NT2/D1 (cell line): ENCODE measurements at places on chromosomes 7 and 10.

DNA sequence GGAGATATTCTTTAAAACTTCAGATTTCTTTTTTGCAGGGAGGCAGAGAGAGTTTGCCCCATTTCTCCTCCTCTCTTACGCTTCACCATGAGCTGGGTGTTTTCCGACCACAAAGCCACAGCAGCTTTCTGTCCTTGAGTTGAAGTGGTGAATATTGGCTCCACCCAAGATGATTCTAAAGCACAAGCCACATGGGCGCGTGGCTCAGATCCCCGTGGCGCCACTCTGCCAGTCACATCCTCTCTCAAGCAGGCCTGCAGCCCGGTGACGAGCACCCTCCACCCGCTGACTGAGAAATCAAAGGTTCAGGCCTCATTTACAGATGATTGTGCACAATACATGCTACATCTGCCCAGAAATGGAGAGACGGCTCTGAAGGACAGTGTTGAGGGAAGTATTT is 27.6 kb upstream of the RNF32 start:
- DNase-seq: no peak

GRCh38 chr10:61985715-61986114 is 84.2 kb downstream of the ARID5B start:
- no peak for DNase-seq

- DNase-seq: no peak
Observed at GRCh38 chr10:108616559-108617285, 1306.6 kb downstream of the XPNPEP1 start.

- no peak for DNase-seq
Observed at GRCh38 chr10:71035511-71036296, 147.3 kb upstream of the PCBD1 start.

DNA sequence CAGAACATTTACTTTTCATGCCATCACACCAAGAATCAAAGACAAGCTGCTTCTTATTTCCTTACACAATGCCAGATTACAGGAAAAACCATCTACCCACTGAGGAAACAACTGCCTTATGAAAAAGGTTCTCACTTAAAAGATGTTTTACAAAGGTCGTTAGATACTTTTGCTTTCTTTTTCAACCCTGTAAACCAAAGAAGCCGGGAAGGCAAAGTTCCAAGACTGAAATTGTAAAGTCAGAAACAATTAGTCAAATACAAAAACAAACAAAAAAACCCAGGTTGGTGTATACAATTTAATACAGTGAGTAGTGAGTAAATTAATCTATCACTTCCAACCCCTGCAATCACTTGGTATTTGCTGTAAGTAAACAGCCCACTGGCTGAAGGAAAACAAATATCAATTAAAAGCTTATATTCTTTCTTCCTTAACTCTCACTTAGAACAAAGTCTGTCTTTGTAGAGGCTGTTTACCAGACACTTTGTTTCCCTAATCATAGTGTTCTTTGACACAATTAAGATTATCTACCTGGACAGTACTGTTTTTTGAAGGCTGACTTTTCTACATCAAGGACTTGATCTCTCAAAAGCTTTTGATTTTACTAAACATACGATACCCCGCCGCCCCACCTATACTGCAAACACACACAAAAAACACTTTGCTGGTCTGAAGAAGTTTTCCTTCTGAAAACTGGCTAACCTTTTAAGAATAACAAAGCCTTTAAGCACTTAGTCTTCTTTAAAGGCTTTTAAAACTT is 18.1 kb downstream of the ERLIN1 start:
- no peak for DNase-seq

DNA sequence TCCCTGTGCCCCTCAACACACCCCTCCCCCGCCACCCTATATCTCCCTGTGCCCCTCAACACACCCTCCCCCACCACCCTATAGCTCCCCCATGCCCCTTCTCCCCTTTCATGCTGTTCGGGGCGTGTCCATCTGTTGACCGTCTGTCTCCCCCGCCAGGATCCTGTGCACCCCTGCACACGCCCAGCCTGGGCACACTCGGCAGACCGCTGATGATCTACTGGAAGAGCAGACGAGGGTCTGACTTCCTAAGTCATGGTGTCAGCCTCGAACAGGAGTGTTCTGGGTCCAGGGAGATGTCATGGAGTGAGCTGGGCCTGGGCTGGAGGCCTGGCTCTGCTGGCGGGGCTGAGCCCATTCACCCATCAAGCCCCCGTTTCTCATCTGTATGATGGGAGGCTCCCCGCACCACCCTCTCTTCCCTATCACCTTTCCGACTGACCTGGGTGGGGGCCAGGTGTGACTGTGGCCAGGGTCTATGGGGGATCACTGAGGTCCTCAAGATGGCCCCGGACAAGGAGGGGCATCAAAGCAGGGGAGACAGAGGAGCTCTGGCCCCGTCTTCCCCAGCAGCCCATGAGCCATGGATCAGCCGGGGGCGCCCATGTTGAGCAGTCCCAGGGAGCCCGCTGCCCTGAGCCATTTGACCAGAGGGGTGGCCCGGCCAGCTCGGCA is 48.3 kb downstream of the PDGFA start:
- no peak for DNase-seq

- no peak for DNase-seq
Observed at GRCh38 chr10:88333248-88333630, 249.9 kb downstream of the RNLS start.

DNA sequence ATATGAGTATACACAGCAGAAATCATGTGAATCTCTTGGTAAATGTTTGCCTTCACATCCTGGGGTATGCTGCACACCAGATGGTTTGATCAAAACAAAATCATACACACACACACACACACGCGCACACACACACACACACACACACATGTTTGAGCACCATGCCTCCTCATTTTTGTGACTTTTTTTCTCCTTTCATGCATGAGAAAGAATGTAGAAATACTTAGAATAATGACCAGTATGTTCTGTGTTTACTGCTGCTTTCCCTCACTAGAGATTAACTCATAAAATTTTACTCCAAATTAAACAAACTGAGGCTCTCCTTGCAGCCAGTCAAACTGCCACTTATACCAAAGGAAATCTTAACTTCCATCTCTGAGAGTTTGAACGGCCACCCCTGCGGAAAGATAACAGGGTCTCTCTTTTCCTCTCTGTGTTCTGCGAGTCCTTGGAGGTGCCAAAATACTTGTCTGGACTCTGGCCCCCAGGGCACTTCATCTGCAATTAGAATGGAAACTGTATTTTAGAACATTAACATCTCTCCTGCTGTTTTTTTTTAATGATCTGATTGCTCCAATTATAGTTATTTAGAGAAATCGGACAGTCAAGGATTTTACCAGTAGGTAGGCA is 320.8 kb upstream of the NFE2L3 start:
- DNase-seq: no peak

DNA sequence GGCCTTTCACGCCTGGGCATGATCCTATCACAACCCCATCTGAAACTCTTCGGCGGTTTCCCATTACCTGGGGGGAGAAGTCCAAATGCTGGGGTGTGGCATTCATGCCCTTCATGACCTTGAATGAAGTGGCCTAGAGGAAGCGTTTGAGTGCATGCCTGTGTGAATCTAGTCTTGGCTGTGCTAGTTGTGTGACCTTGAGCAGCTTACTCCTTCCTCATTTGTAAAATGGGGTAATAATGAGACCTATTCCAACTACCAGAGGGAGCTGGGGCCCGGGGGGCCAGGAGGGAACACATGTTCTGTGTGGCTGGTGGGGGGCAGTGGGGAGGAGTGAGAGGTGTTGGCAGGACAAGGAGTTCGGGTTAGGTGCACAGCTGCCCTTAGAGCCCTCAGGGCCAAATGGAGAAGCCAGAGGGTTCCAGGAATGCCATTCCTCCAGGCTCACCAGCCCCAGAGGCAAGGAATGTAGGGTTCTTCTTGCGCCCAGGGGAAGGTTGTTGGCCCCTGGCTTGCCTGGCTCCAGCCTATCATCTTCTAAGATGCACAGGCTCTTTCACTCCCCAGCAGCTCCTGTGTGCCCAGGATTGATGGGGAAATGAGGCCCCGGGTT is 21.3 kb upstream of the TBRG4 start:
- DNase-seq: no peak

- DNase-seq: no peak
Observed at GRCh38 chr10:24239289-24240040, 30.5 kb downstream of the KIAA1217 start.

DNA sequence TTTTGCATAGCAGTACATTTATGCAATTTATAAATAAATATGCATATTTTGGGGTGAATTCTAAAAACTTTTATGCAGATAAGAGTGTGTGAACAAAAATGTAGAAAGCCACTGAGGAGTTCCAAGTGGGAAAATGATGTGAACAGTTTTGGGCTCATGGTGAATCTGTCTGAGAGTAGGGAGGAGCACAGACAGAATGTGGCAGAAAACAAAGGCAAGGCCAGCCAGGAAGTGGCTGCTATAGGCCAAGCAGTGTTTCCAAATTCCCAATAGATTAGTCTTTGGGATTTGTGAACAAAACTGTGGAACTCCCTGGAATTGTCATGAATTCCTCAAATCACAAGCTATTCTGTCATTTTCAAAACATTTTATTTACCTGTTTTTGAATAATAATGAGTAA is 73.6 kb upstream of the AMPH start:
- no peak for DNase-seq

GRCh38 chr7:44159824-44160630 is 18.9 kb upstream of the MYL7 start:
- DNase-seq: no peak

DNA sequence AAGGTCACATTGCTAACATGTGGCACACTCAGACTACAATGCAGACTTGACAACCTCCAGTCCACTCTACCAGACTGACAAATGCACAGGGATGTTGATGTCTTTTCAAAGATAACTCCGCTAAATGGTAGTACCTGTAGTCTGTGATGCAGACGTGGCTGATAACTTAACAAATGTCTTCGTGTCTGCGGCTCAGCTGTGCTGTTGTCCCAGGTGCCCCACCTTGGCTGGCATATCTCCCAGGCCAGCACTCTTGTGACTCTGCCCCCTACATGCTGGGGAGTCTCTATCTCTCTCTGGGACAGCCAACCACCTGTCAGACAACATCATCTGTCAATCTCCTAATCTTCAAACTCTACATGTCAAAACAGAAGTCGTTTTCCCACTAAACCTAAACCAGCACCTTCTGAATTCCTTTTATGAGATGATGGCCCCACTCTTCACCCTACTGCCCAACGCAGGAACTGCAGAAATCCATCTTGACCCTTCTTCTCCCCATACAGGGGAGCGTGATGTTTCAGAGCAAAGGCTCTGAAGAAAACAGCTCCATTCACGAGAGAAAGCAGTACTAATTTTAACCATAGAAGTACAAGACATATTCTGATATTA is 156.4 kb downstream of the USP6NL start:
- no peak for DNase-seq

DNA sequence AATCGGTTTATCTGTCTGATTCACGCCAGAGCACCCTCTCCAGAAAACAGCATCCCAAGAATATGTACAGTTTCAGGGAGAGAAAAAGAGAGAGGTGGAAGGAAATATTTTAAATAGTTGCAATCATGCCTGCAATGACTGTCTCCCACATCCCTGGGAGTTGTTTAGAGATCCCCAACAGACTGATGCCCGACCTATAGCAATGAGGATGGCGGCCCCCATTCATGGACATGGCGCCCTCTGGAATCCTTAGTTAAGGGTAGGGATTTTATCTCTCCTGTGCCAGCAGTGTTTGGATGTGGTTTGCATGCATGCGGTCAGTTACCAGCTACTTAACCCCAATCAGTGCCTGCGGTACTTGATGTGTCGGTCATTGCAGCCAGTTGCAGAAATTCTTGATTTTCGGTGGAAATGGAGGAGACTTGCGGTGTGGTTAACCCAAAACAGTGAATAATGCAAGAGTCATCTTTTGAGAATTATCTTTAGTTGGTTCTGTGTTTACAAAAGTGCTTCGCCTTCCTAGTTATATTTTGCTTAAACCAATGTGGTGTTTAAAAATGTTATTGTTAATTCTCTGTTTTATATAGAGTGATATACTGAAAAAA is 186.0 kb upstream of the TCF7L2 start:
- DNase-seq: no peak

DNA sequence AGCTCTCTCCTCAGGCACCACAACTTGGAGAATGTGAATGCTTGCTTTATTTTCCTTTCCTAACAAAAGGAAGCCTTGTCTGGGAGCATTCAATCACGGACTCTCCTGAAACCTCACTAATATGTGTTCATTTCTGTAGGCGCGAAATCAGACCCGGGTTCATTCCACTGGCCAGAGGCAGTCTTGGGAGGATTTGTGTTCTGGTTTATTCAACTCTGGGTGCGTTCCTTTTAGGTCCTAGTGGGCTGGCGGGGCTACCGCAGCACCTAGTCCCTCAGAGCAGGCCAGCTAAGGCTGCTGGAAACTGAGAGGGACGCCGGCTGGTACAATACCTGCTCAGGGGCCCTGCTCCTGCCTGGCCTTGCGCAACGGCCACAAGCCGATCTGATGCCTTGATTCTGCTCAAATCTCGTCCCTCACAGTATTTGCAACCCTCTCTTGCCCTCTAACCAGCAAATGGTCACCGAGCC is 7.5 kb downstream of the HOXA4 start:
- no peak for DNase-seq

DNA sequence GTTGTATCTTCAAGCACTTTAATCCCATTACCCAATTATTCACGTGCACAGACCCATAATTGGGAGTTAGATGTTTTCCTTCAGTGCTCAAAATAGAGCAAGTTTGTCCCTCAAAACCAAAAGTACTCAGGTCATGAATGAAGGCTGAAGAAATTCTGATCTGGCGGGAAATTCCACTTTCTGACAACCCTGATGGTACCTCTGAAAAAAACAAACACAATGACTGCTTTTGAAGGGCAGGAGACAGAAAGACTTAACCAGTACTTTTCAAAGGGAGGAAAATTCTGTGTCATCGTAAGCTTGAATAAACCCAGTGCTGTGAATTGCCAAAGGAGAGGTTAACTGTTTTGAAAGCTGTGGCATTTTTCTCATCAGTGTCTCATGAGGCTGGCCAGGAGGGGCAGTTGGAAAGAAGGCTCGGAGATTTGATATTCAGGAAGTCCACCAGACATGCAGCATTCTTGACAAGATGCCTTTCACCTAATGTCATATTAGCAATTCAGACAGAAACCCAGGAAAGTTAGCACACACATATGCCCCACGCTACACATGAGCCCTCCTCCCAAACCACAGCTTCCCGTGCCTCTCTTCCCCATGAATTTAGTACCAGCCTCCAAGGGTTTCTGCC is 347.0 kb downstream of the KCNMA1 start:
- DNase-seq: no peak

GRCh38 chr7:25597946-25598345 is 369.7 kb upstream of the NPVF start:
- no peak for DNase-seq

- no peak for DNase-seq
Observed at GRCh38 chr7:78345979-78346378, 547.4 kb downstream of the PHTF2 start.

GRCh38 chr7:155996718-155997280 is 184.5 kb upstream of the SHH start:
- no peak for DNase-seq

GRCh38 chr10:44716470-44717015 is 194.6 kb upstream of the TMEM72 start:
- DNase-seq: no peak

GRCh38 chr7:94615666-94616065 is 40.3 kb downstream of the SGCE start:
- no peak for DNase-seq

GRCh38 chr7:151143261-151144015 is 24.1 kb downstream of the GBX1 start:
- DNase-seq: no peak
